Endothelial cell of umbilical vein (primary cell): ENCODE measurements at places on chromosomes 7 and 10. TPM values are rescaled to one million over a fixed set of nuclear protein-coding genes. Genes with fewer than 3 reads are reported as not detected.

GRCh38 chr7:38306171-38306570 lies 32.7 kb upstream of the TARP start:
- peaks cover 2% of the 10 kb centered on the region for H3K27me3 ChIP-seq
- H3K36me3 ChIP-seq, result no peaks in the 10 kb centered on the region
- H3K4me3 ChIP-seq, result no peak overlapping the region
- peaks cover 6% of the 10 kb centered on the region for H3K4me1 ChIP-seq
- no peak for DNase-seq

DNA sequence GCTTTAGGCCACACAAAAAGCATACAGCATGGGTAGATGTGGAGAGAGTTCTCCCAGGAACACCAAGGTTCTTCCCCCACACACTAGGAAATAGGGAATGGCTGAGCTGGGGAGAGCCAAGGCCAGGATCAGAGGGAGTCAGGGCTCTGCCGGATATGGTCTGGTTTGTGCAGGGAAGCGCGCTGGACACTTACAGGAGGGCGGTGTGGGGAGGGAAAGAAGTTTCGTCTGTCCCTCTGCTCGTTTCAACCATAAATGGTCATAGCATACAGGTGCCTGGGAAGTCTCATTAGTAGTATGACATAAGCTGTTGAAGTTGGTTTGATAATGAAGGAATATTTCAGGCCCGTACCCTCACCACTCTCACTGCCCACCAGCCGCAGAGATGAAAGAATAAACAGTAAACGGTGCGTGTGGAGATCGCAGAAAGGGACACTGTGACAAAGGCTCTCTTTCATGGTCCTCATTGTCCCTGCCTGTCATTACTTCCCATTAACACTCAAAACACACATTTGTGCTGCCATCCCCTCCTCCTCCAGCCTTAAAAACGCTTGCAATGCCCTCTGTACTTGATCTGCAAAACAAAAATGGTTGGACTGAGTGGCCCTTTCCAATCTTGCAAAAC lies 207.2 kb downstream of the CELF2 start:
- no peak for DNase-seq
- H3K27me3 ChIP-seq, result no peaks in the 10 kb centered on the region
- no peak overlapping the region for H3K4me3 ChIP-seq
- no peak overlapping the region for H3K27ac ChIP-seq

GRCh38 chr7:5627745-5628547 lies 153.5 kb downstream of the RNF216 start:
- H3K4me3 ChIP-seq, result no peak overlapping the region
- no peaks in the 10 kb centered on the region for H3K27me3 ChIP-seq
- peaks cover 16% of the 10 kb centered on the region for H3K4me1 ChIP-seq
- no peak overlapping the region for H3K27ac ChIP-seq
- peaks cover 17% of the 10 kb centered on the region for H3K36me3 ChIP-seq
- no peak for DNase-seq

DNA sequence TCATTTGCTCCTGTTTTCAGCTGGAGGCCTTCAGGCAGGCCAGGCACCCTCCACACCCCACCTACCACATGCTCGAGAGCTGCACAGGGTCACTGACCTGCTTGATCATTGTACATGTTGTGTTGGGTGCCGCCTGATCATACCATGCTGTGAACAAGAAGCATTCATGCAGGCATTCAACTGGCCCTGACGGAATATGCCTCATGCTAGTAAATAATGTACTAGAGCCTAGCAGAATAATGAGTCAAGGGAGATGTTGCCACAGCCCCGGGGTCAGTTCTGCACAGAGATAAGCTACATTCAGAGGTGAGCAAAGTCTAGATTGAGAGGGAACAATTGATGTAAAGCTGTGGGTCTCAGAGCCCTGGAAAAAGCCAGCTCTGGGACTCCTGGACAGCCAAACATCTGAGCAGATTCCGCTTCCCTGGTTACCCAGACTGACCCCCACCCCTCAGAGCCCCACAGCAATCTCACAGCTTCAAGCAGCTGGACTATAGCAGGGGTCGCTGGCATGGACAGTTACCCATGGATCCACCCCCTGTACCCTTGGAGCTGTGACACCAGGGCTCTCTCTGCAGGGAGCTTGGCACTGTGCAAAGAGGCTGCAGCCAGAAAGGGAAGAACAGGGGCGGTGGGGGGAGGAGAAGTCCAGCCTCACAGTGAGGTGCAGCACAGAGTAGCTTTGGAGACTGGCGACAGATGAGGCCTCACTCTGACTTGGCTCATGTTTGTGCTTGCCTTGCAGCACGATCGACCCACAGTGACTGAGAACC lies 86.6 kb downstream of the FRMPD2 start:
- H3K27ac ChIP-seq, result no peak overlapping the region
- H3K27me3 ChIP-seq, result peaks cover 3% of the 10 kb centered on the region
- no peaks in the 10 kb centered on the region for H3K4me1 ChIP-seq
- no peak for DNase-seq
- H3K4me3 ChIP-seq, result no peak overlapping the region

MPP7 gene
- 0.73 and 1.0 TPM in 2 replicates for total RNA-seq

GRCh38 chr7:75637854-75638593 lies 100.7 kb downstream of the HIP1 start:
- no peak overlapping the region for H3K27ac ChIP-seq
- DNase-seq, result no peak
- H3K4me3 ChIP-seq, result peak overlapping the region; percentile 57
- no peaks in the 10 kb centered on the region for H3K36me3 ChIP-seq
- no peaks in the 10 kb centered on the region for H3K27me3 ChIP-seq

NEURL1 gene
- 0.22 and 0.30 TPM in 2 replicates for total RNA-seq

TACC2 gene
- total RNA-seq, result 39.9 and 46.2 TPM in 2 replicates

GRCh38 chr7:25359471-25360059 lies 131.3 kb upstream of the NPVF start:
- H3K27me3 ChIP-seq, result no peaks in the 10 kb centered on the region
- no peak for DNase-seq
- H3K4me3 ChIP-seq, result no peak overlapping the region
- no peak overlapping the region for H3K27ac ChIP-seq

GRCh38 chr10:76581506-76582256 lies 1055.9 kb downstream of the KCNMA1 start:
- no peak overlapping the region for H3K4me3 ChIP-seq
- no peaks in the 10 kb centered on the region for H3K4me1 ChIP-seq
- no peaks in the 10 kb centered on the region for H3K36me3 ChIP-seq
- H3K27me3 ChIP-seq, result no peaks in the 10 kb centered on the region

DNA sequence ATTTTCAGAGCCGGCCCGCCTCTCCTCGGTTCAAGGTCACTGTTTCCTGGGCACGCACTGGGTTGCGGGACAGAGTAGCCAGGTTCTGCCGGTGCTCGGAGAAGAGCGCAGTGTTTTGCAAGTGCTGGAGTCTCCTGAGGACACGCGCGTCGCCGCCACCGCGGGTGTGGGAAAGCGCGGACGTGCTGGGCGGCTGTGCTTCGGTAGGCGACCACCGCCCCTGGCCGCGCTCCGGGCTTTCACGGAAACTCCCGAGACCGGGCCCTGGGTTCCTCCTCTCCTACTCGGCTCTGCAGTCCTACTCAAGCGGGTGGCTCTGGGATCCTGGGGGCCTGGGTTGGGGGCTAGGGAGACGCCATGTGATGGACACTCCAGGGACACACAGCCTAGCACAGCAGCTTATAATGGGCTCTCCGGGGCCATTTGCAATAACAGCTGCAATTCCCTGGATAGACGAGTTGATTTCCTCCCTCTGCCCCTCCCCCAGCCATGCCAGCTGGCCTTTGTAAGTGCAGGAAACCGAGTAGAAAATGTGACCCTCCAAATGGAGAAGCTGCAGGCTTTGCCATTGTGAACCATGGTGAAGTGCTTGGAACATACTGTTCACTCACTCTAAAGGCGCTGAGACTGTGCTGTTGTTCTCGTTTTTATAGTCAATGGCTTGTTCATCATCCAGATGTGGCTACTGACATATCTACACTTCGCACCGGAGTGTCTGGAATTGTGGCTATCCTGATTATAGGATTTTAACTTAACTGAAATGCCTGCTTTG lies 2.1 kb downstream of the FRAT1 start:
- no peaks in the 10 kb centered on the region for H3K27me3 ChIP-seq
- H3K27ac ChIP-seq, result no peak overlapping the region
- no peaks in the 10 kb centered on the region for H3K36me3 ChIP-seq
- no peak overlapping the region for H3K4me3 ChIP-seq
- peaks cover 15% of the 10 kb centered on the region for H3K4me1 ChIP-seq

CYP2C19 gene
- not detected in 2 replicates for total RNA-seq

TLX1 gene
- not detected in 2 replicates for total RNA-seq

CRYGN gene
- total RNA-seq, result not detected in 2 replicates

PSMC2 gene
- total RNA-seq, result 137 and 147 TPM in 2 replicates

TLL2 gene
- 0.05 and 0.20 TPM in 2 replicates for total RNA-seq

DNA sequence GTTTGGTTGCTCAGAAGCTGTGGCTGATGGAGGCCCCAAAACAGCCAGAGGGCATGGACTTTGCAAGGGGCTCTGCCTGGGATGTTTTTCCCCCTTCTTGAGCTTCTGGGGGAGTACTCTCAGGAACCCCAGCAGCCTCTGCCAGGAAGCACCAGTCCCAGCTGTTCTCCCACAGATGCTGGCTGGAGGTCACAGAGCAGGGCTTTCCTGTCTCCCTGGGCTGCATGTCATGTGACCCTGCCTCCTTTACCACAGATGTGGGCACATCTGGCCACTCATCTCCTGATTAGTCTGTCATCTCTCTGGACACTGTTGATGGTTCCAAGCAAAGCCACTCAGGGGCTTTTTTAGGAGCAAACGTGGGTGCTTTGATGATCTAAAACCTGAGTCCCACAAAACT lies 136.7 kb downstream of the NEURL1 start:
- no peaks in the 10 kb centered on the region for H3K36me3 ChIP-seq
- H3K4me3 ChIP-seq, result no peak overlapping the region
- no peaks in the 10 kb centered on the region for H3K4me1 ChIP-seq
- no peak overlapping the region for H3K27ac ChIP-seq
- H3K27me3 ChIP-seq, result no peaks in the 10 kb centered on the region
- DNase-seq, result no peak

DNA sequence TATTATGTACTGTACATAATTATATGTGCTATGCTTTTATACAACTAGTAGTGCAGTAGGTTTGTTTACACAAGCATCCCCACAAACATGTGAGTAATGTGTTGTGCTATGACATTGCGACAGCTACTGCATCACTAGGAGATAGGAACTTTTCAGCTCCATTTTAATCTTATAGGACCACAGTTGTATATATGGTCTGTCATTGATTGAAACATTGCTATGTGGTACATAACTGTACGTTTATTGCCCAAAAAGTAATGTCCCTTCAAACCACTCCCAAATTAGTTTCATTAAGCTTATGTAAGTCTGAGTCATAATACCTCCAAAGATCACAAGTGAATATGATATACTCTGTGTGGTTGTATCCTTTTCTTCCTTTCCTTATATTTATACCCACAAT lies 183.2 kb upstream of the POT1 start:
- H3K27me3 ChIP-seq, result no peaks in the 10 kb centered on the region
- no peak overlapping the region for H3K4me3 ChIP-seq
- H3K27ac ChIP-seq, result no peak overlapping the region
- no peaks in the 10 kb centered on the region for H3K4me1 ChIP-seq
- no peak for DNase-seq
- H3K36me3 ChIP-seq, result no peaks in the 10 kb centered on the region

- peaks cover 8% of the 10 kb centered on the region for H3K27me3 ChIP-seq
- DNase-seq, result peak; percentile 42
- no peak overlapping the region for H3K4me3 ChIP-seq
- H3K4me1 ChIP-seq, result no peaks in the 10 kb centered on the region
- no peaks in the 10 kb centered on the region for H3K36me3 ChIP-seq
These were observed 12.6 kb upstream of the CDH23 start for GRCh38 chr10:71383972-71384687.

- no peak overlapping the region for H3K27ac ChIP-seq
- H3K27me3 ChIP-seq, result no peaks in the 10 kb centered on the region
- DNase-seq, result no peak
- no peak overlapping the region for H3K4me3 ChIP-seq
These were observed 76.8 kb upstream of the AKR1E2 start for GRCh38 chr10:4749271-4749574.

MYL10 gene
- total RNA-seq, result not detected in 2 replicates

SPDYE6 gene
- total RNA-seq, result not detected in 2 replicates

DNA sequence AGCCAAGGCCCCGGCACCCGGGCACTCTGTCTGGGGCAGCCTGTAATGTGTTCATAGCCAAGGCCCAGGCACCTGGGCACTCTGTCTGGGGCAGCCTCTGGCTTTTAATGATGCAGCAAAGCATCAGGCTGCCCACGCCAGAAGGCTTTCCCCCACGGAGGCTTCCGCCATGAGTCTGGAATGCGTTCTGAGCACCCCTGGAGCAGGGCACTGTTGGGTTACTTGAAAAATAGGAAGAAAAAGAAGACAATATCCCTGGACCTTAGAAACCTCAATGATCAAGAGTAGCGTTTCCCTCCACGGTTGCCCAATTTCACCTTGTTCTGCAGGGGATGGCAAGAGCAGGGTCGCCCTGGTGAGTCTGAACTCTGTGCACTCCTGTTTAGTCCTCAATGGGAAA lies 565.0 kb downstream of the PTPRN2 start:
- DNase-seq, result no peak
- H3K4me1 ChIP-seq, result no peaks in the 10 kb centered on the region
- H3K27ac ChIP-seq, result no peak overlapping the region
- H3K27me3 ChIP-seq, result no peaks in the 10 kb centered on the region
- no peaks in the 10 kb centered on the region for H3K36me3 ChIP-seq

DNA sequence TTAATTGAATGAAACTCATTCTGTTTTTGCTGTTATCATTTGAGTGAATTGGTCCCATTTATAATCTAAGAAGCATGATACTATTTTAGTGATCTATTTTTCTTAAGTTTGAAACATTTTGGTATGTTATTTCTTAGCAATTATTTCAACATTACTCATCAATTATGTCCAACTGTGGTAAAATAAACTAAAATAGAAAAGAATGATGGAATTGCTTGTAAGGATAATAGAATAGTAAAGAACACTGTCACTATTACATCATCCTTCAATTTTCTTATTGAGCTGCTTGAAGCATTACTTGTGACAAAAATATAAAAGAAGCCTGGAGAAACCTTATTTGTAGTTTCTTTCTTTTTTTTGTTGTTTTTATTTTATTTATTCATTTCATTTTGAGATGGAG lies 42.4 kb downstream of the ZNF487 start:
- H3K36me3 ChIP-seq, result no peaks in the 10 kb centered on the region
- DNase-seq, result no peak
- no peaks in the 10 kb centered on the region for H3K27me3 ChIP-seq

DNA sequence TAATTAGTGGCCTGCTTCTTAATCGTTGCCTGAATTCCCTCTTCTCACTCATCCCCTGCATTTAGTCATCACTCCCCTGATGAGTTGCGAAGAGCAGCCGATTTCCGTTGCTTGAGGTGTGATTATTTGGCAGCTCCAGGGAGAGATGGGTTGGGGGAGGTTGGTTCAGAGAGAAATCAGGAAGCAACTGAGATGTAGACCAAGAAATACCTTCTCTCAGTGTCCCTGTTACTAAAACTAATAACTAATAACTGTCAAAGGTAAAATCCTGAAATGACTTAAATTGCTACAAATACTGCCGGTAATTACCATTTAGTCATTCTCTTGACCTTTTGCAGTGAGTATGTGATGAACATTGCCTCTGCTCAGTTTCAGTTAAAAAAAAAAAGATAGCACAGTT lies 76.9 kb downstream of the ELMO1 start:
- H3K27ac ChIP-seq, result no peak overlapping the region
- H3K4me1 ChIP-seq, result no peaks in the 10 kb centered on the region
- no peaks in the 10 kb centered on the region for H3K36me3 ChIP-seq
- no peak for DNase-seq

SMKR1 gene
- 0.64 TPM in 1 of 2 replicates, not detected in the other for total RNA-seq

GRCh38 chr10:3281941-3282673 lies 109.5 kb upstream of the PITRM1 start:
- peak; percentile 43 for DNase-seq
- H3K27ac ChIP-seq, result no peak overlapping the region
- peaks cover 5% of the 10 kb centered on the region for H3K4me1 ChIP-seq
- no peaks in the 10 kb centered on the region for H3K27me3 ChIP-seq
- no peaks in the 10 kb centered on the region for H3K36me3 ChIP-seq
- no peak overlapping the region for H3K4me3 ChIP-seq
